Activated T-cell treated with anti-CD3 and anti-CD28 coated beads for 24 hours (primary cell): ENCODE measurements at places on chromosomes 5 and 9.

DNA sequence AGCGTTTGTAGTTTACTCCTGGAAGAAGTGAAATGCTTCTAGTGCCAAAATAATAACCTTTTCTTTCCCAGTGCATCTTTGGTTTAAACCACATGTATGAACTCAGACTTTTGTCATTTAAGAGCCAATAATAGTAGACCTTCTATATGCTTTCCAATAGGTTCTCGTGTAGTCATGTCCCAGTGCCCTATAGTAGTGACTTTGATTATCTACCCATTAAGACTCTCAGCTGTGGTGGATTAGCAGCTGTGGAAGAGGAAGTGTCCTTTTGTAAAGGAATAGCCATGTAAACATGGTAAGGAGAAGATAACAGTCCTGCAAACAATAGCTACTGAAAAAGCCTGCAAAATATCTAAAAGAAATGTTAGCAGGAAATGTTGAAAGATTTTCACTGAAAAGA, 765.3 kb downstream of the MTRR start:
- DNase-seq = no peak

DNA sequence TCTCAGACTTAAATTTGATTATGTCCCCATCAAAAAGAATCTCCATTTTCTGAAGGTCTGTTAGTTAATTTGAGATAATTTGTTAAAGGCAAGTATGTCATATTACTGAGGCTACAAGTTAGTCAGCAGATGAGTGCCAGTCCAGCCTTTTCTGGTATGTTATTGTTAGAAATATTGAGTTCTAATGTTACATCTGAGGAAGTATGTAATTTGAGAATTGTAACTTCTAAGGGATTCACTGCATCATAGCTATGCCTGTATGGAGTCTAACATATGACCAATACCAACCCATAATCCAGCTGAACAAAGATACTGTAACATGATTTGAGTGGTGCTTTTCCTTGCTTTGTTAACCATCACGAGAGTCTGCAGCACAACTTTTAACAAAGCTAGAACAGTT, 13.9 kb downstream of the SLC23A1 start:
- no peak for DNase-seq

GRCh38 chr9:22157276-22157675, 148.2 kb upstream of the CDKN2B start:
- DNase-seq = no peak

DNA sequence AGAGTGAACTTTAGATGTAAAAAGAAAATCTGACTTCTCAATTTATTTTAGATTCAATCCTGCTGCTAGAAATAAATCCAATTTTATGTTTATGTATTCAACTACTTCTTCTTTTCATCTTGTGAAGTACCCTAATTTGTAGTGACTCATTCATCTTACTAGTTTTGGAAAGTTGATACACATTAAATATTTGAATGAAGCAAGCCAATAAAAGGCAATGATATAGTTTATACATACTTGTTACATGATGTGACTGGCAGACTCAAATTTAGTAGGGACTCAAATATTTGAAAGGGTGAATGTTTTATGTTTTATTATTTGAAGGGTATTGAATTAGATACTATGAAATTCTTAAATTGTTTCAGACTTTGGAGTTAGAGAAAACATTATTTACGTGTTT, 34.7 kb downstream of the CSNK1G3 start:
- no peak for DNase-seq

DNA sequence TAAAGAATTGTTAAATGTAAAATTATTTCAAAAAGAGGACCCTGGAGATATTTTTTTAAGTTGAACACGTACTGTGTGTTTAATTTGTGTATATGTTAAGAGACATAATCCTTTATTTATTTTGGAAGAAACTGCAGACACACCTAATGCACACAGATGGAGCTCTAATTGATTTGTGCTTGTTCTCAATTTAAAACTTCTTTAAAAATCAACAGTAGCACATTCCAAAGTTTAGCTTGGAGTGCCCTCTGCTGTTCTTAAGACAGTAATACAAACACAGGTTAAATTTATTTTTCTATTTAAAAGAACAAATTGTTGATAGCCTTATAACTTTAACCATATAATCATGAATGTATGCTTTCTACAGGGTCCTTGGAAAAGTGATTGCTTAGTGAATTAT, 277.6 kb upstream of the ADAMTS16 start:
- no peak for DNase-seq

GRCh38 chr9:75116306-75116705, 28.0 kb downstream of the OSTF1 start:
- no peak for DNase-seq

DNA sequence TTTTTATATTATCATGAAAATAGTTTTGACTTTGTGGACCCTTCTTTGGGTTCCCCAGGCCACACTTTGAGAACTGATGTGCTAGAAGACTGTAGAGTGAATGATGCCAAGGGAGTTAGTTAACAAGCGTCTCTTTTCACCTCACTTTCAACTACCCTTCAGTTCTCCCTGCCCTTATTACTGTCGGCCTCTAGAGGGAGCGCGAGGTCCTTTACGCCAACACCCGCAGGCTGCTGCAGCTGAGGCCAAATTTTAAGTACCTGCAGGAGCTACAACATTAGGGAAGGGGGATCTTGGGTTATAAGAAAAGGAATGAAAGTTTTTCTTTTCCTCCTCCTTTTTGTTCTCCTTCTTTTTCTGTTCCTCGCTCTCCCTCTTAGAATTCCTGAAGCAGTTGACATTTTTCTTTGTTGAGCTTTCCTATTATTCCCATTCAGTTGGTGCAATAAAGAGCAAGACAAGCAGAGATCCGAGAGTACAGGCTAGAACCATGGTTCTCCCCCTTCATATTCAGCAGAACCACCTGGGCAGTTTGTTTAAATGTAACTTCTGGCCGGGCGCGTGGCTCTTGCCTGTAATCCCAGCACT, 84.0 kb downstream of the ZFAND5 start:
- peak; percentile 43 for DNase-seq
